ENCODE measurements at places on chromosomes 12 and 14.
A peak's percentile ranks its signal among the peaks of the same experiment; 100 is the strongest.

DNA sequence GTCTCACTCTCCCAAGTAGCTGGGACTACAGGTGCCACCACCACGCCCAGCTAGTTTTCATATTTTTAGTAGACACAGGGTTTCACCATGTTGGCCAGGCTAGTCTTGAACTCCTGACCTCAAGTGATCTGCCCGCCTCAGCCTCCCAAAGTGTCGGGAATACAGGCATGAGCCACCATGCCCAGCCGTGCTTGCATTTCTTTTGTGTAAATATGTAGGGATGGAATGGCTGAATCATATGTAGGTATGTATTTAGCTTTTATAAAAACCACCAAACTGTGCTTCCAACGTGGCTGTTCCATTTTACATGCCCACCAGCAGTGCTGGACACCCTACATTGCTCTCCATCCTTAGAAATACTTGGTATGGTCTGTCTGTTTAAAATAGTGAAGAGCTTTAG lies 32.8 kb upstream of the CLMN start:
- no peak for DNase-seq

GRCh38 chr12:107522692-107523477 lies 162.7 kb upstream of the PWP1 start:
- no peak for DNase-seq

- DNase-seq, result no peak
These were observed 52.2 kb upstream of the AMN start for GRCh38 chr14:102870246-102870645.

GRCh38 chr14:63423889-63424288 lies 105.2 kb upstream of the GPHB5 start:
- DNase-seq, result peak; percentile 13

DNA sequence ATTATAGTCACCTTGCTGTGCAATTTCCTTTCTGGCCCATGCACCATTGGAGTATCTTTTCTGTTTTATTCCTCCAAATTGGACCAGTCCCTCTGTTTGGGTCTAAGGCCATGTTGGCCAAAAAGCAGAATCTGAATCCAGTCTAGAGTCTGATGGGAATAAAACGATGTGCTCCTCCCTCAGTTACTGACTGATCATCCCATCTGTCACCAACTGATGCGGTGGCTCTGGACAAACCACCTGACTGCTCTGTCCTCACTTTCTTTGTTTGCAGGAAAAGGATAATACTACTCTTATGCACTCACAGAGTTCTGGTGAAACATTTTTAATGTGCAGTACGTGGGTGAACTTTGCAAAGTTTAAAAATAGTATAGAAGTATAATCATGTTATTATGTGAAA lies 120.2 kb upstream of the HIF1A start:
- DNase-seq, result no peak

- peak; percentile 8 for DNase-seq
These were observed 444 bp upstream of the NKX2-8 start for GRCh38 chr14:36582874-36583241.

DNA sequence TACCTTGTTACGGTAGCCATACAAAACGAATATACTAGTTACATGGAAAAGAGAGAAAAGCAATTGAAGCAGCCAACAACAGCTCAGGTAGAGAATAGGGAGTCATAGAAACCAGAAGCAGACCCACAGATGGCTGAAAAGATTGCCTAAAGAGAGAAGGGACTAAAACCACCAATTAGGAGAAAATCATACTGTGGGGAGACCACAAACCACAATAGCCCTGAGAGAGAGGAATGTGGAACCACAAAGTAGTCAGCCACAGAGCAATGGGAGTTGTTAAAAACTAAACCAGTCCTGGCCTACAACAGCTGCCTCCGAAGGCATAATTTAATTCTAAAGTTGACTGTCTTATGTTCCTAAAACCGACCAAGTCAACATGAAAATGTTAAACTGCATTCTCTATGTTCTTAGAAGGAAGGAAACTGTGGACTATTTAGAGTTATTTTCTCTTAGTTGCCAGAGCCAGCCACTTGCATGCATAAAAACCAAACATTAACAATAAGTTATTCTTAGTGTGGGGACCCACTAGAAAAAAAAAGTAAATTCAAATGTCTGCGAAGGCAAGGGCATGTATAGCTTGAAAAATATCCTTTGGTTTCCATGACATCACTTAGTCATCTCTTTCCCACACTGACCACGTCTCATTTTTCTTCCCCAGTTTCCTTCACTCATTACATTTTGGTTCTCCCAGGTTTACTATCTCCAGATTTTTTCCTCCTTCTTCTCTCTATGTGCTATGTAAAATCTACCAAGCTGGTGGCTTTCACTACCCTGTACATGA lies 398.1 kb downstream of the NOVA1 start:
- DNase-seq, result no peak

DNA sequence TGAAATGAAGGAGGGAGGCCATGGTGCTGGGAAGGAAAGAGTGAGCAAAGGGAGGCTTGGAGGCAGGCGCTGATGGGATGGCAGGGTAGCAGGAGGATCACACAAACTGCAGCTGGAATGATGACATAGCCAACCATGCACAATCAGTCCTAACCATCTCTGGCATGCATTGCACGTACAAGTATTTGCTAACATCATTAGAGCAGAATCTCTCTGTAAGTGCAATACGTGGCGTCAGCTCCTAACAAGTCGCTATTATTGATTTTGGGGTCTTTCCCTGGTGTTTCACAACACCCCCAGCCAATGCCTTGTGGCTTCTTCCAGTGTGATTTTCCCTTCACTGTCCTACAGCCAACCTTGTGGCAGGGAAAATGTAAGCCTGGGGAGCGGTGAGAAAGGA lies 18.5 kb downstream of the BDKRB1 start:
- peak; percentile 35 for DNase-seq

DNA sequence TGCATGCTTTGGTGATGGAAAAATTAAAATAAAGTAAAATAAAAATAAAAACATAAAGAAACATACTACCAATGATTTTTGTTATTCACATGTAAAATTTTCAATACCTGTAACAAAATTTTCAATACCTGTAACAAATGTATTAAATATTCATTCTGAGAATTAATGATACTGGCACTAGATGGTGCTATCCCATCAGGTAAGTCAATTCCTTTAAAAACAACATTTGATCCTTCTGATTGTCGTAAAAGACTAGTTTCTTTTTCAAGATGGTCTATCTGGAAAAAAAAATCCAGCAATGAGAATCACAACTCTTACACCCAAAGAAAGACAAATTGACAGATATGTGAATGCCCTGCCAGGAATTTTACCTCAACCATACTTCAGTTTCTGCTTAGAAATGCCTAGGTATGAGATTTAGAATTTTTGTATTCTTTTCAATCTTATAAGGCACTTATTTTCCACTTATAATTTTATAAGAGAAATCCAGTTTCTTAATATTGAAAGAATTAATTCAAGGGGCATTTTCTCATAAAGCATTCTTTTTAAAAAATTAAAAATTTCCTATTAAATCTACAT lies 30.7 kb downstream of the CEP290 start:
- peak; percentile 49 for DNase-seq

DNA sequence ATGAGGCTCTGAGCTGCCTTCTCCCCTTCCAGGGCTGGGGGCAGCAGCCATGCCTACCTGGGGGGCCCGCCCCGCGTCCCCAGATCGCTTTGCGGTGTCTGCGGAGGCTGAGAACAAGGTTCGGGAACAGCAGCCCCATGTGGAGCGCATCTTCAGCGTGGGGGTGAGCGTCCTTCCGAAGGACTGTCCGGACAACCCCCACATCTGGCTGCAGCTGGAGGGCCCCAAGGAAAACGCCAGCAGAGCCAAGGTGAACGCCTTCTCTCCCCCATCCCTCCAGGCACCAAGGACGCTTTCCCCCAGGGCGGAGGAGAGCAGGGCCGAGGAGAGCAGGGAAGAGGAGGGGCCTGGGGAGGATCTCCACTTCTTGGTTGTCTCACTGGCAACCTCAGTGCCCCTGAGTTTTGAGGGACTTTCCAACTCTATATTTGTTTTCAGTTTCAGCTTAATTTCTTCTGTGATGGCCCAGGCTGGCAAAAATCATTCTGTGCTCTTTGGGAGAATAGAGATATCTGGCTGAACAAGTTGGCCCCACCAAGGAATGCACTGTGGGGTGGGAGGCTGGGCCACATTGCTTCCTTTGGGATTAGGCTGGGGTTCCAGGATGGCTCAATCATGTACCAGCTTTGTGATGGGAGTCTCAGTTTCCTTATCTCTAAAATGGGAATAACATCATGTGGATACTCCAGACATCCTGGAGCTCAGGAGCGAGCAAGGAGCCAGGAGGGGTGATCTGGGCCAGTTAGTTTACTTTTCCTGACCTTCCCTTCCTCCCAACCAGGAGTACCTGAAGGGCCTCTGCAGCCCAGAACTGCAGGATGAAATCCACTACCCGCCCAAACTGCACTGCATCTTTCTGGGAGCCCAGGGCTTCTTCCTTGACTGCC lies 1.2 kb downstream of the KHNYN start:
- no peak for DNase-seq

GRCh38 chr12:15038137-15038536 lies 65.3 kb downstream of the PDE6H start:
- DNase-seq, result no peak

GRCh38 chr14:22332686-22333421 lies 256.2 kb downstream of the DAD1 start:
- DNase-seq, result no peak

DNA sequence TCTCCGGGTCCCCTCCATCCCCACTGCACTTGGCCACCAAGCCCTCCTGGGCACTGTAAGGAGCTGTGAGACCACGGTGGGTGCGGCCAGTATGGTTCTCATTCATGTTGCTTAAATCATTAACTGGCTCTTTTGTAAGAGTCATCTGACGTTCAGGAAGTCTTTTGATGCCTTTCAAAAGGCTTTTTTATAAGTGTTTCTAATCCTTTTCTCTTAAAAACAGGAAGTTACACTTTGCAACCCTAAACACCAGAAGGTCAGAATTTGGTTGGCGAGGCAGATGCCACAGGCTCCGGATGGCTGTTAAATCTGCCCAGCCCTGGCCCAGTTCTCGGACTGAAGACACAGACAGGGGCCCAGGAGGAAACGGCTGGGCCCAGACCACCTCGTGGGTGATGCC lies 26.1 kb upstream of the DIO3 start:
- DNase-seq, result no peak

DNA sequence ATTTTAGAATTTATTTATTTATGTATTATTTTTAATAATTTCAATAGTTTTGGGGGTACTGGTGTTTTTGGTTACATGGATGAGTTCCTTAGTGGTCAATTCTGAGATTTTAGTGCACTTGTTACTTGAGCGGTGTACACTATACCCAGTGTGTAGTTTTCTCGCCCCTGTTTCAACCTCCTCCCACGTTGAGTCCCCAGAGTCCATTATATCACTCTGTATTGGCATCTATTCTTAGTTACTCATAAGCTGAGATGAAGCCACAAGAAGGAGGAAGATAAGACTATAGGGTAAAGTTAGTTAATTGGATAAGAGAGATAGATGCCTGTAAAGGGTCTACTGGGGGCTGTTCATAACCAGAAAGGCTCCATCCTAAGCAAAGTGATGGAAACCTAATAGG lies 4.0 kb downstream of the C1S start:
- no peak for DNase-seq

DNA sequence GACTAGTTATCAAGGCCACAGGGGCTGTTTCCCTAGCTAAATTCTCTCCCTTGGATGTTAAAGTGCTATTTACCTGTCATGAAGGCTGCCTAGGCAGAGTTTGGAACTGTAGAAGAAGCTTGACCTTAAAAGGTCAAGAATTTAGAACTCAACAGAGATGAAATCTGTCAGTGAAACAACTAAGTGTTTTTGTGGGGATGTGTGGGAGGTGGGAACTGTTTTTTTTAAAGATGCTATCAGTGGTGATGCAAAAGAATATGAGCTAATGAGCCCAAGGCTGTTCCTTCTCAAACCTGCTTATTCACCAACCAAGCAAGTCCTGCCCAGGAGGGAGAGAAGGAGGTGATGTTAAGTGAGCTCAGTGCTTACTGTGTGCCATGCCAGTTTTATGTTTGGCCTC lies 40.8 kb upstream of the POC1B start:
- DNase-seq, result no peak

DNA sequence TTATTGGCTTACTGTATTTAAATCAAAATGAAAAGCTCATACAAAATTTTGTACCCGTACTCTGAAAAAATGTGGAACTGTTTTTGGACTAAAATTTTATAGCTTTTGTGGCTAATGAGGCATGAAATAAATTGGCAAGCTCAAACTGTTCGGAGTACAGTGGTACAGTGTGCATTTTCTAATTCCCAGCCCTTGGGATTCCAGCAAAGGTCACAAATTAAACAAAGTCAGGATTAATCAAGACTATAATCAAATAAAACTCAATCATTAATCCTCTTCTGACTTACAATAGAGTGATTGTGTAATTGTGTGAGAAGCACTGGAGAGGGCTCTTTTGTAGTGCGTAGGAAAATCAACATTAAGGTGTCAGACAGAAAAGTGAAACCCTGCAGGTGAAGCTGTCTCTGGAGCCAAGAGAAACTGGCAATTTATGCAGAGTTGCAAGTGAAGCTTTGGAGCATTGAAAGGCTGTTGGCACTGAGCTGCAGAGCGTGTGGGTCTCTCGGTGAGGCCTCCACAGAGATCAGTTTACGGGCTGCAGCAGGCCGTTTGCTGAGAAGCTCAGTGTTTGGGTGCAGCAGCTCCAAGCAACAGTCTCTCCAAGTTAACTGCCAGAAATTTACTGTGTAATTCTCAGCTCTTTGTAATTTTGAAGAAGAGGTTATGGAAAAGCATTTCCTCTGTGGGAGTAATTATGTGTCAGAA lies 275.9 kb downstream of the FBXL14 start:
- peak; percentile 67 for DNase-seq

DNA sequence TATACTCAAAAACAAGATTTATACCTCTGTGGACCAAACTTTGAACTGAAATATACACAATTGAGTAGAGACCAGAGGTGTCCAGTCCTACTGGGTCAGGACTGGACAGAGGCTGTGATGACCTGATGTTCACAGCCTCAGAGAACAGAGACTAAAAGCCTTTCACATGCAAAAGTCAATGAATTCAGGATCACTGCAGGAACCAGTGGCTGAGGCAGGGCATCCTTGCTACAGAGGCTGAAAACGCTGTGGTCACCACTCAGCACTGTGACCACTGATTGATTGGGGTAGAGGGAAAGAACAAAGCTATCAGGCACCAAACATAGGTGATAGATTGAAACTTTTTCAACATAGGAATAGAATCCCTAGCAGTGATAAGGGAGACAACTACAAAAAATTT lies 25.1 kb downstream of the GRIP1 start:
- no peak for DNase-seq

GRCh38 chr14:21415329-21415728 lies 31.5 kb upstream of the SUPT16H start:
- DNase-seq, result no peak

DNA sequence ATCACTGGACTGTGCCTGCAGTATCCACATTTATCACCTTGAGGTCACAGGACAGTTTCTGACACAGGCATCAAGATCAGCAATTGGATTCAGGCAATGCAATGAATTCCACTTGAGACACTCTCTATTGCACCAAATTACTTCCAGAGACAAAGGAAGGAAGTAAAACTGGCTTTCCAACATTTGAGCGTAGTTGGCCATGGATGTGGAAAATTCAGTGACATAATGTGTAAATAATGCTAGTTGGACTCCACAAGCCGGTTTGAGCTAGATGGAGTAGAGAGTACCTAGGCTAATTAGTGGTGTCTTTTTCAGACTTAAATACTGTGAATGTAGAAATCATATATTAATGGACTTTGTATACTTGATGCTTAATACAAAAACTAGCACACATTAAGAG lies 168.3 kb upstream of the SYT1 start:
- DNase-seq, result no peak

Measured in brain (organoid and tissue), 16 donors.